Glutamatergic neuron (in vitro differentiated cells): ENCODE measurements at places on chromosomes 5 and 9.

DNA sequence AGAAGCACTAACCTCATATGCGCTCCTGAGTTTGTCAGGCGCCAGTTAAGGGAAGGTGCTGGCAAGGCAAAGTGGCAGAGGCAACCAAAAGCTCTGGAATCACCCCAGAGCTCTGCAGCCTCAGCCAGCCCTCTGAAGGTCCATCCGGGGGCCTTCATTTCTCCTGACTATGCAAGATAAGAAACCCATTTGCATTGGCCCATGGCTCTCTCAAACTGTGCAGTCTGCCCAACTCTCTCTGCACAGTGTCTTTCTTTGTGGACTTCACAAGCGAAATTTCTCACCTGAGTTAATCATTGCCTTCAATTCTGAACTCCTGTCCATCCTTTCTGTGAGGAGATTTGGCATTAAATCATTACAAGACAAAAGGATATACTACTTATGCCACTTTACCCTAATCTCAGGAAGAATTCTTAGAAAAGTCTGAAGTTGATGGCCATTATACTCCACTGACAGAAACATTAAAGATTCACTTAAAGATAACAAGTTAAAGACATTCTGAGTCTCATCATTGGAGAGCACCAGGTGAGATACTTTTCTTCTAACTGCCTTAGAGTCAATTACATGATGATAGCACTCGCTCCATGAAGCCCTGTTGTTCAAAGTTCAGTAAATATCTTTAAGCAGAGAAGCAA lies 235.6 kb downstream of the SPOCK1 start:
- DNase-seq, result no peak

DNA sequence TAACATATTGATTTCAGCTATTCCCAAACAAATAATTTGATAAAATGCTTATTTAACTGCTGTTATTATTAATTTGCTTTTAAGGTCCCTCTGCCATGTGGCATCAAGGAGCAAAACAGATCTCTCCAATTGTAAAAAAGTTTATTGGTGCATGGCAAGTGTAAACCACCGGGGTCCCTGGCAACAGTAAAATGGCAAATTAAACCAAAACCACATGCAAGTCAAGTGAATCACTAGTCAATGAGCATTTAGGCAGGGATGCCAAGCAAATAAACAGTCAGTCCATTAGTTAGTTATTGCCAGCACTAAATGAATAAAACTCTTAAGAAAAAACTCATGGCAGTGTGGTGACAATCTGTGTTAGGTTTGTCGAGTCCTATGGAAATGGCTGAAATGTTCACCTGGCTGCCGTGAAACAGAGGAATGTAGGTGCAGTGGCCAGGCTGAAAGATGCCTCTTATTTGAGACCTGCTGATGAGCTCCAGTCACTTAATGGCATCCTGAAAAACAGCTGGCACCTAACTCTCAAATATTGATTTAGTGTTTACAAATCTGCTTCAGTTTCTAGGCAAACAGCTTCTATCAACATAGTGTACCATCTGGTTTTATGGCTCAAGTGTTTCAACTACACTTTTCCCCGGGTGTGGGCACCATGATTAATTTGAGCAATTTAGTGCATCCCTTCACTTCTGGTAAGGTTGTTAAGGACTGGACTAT lies 296.5 kb upstream of the ITGA1 start:
- peak; percentile 10 for DNase-seq

- no peak for DNase-seq
Observed at GRCh38 chr9:35533398-35533797, 43.5 kb downstream of the RUSC2 start.

DNA sequence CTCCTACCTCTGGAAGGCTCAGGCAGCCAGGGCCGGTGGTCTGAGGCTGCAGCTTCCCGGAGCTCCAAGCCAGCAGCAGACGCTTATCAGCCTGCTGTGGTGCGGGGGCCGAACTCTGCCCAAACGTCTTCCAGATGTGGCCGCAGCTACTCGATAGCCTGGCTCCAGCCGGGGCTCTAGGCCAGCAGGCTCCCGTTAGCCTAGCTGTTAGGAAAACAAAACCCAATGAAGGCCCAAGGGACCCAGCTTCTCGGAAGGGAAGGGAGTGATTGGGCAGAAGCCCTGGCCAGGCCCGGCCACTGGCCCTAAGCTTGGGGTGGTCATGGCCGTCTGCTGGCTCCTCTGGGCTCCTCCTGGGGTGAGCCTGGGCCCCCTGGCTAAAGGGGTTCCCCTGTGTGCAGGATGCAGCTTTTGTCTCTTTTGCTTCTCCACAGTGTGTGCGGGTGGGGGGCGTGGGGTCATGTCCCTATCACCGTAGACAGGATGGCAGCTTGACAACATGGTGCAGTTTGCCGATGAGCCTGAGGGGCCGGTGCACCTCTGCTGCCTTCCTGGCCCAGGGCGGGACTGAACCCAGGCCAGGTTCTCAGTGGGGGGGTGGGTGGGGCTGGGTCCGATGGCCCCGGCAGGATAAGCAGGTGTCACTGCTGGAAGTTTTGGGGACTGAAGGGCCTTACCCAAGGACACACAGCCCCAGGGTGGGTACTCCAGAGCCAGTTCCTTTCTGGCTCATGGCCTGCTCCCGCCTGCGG lies 18.7 kb downstream of the MYMK start:
- no peak for DNase-seq

DNA sequence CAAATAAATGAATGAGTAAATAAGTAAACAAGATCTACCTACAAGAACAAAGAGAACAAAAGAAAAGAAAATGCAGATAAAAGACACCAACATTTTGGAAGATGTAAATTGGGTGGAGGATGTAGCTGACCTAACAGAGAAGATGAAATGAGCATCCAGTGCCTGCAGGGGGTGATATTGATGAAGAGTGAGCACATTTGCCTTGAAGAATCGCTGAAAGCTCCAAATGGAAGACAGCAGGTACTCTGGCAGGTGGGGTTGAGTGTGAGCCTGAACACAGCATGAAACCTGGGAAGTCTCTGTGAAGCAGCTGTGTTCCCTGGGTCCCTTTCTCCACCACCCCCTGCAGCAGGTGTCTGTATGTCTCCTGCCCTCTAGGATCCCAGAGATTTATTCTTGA lies 125.6 kb downstream of the NXNL2 start:
- peak; percentile 43 for DNase-seq

- DNase-seq, result no peak
Observed at GRCh38 chr5:89397096-89397495, 514.1 kb upstream of the MEF2C start.

GRCh38 chr9:82109626-82110025 lies 121.1 kb downstream of the SPATA31D1 start:
- no peak for DNase-seq

- DNase-seq, result no peak
Observed at GRCh38 chr5:21574961-21575360, 1278.2 kb downstream of the CDH12 start.
